Left lung (tissue), 14 donors: ENCODE measurements at places on chromosomes 16 and 17. TPM values are rescaled to one million over a fixed set of nuclear protein-coding genes. Genes with fewer than 3 reads are reported as not detected.

DNA sequence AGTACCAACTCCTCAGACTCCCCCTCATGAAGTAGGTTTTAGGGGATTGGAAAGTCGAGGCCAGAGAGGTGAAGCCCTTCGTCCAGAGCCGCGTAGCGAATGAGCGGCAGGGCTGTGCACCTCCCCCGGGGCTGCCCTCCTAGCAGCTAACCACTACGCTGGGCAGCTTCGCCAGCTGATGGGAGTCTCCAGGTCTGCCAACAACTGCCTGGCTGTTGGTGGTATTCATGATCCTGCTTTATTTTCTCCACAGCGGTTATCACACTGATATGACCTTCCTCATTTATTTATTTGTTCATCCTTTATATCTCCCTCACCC lies 773 bp upstream of the NETO2 start:
- no peaks in the 10 kb centered on the region for H3K4me1 ChIP-seq
- no peaks in the 10 kb centered on the region for H3K36me3 ChIP-seq
- no peak overlapping the region for H3K27ac ChIP-seq
- peak overlapping the region; percentile 61 for H3K4me3 ChIP-seq

DNA sequence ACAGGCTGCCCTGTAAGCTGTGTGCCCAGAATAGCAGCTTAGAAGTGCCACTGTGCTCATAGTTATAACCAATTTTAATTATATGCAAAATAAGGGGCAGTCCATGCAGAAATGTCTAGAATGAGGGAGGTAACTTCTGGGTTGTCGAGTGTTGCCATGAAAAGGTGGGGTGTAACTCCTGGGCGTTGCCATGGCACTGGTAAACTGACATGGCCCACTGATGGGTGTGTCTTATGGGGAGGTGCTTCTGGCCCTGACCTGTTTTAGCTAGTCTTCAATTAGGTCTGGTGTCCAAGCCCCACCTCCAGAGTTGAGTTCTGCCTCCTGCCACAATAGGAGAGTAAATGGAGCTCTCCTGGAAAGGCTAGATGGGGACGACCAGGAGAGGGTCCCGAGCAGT lies 120.6 kb downstream of the SALL1 start:
- H3K27me3 ChIP-seq: no peaks in the 10 kb centered on the region
- no peak for DNase-seq

Gene KANSL1
- polyA plus RNA-seq: 83.6 TPM

Gene GLIS2
- 17.2 TPM for polyA plus RNA-seq

Gene GAS7
- 44.3 TPM for polyA plus RNA-seq

Gene CDRT15
- polyA plus RNA-seq: 1.6 TPM

Gene METTL26
- 59.4 TPM for polyA plus RNA-seq

Gene ALKBH5
- 60.8 TPM for polyA plus RNA-seq
